HFF-Myc (cell line): ENCODE measurements at places on chromosomes 5 and 9.

GRCh38 chr5:89313804-89314588 lies 431.0 kb upstream of the MEF2C start:
- peak; percentile 97 for DNase-seq

GRCh38 chr5:75886706-75887105 lies 169.5 kb upstream of the POC5 start:
- DNase-seq = no peak

DNA sequence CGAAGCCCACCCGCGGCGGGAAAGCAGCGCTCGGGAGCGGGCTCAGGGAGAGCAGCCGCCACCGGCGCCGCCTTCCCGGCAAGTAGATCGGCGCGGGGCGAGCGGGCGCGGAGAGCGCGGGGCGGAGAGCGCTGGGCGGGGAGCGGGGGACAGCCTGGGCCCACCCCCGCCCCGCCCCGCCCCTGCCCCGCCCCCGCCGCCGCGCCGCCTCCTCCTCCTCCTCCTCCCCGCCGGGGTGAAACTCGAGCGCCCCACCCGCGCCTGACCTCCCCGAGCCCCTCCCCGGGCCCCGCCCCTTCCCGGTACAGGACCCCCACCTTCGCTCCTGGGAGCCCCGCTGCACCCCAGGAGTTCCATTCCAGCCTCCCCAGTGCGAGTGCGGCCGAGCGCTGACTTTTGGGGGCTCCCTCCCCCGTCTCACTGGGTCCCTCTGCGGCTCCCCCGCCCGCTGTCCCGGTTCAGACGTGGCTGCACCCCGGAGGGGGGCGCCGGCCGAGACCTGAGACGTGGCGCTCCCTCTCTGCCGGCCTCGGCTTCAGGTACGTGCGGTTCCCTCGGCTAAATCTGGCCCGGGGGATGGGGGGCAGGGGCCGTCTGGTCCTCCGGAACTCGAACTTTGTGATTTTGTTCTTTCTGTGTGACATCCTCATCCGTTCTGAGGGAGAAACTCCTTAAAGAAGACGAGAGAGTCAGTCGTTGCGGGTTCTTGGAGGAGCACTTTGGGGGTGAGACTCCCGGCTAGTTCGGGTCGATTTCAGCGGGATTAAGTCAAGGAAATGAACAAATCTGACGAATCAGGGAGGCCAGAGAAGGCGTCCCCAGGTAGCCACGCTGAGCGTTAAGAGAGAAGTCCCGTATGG lies at the start of gene SEMA5A:
Gene SEMA5A, minus strand, starts transcription at position 84 of the 860 bp plus-strand sequence. CDS start 166,129 bp downstream, outside the sequence.
- no peak for DNase-seq

GRCh38 chr9:35791297-35791921 lies at the start of gene NPR2:
TSS of gene NPR2 (plus strand) at chr9:35791591. CDS start at chr9:35792409, 818 bp downstream.
- no peak for DNase-seq

GRCh38 chr5:111432883-111433536 lies 79.3 kb downstream of the STARD4 start:
- no peak for DNase-seq

DNA sequence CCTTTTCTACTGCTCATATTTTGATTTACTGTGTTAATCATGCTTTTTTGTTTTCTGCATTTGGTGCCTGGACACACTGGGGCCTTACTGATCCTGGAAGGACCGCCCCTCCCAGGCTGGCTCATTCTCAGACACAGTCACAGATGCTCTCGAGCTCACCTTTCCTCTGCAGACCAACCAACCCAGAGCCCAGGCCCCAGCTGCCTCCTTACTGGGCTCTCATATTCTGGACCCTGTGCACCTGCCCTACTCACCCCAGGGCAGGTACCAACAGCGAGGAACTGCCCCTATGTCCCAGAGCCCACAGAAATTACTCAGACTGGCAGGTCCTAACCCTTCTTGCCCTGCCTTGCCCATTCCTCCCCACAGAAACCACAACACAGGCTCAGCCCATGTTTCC lies 6.6 kb upstream of the OR2V2 start:
- DNase-seq = no peak

GRCh38 chr9:131100445-131100844 lies 4.1 kb downstream of the AIF1L start:
- no peak for DNase-seq

DNA sequence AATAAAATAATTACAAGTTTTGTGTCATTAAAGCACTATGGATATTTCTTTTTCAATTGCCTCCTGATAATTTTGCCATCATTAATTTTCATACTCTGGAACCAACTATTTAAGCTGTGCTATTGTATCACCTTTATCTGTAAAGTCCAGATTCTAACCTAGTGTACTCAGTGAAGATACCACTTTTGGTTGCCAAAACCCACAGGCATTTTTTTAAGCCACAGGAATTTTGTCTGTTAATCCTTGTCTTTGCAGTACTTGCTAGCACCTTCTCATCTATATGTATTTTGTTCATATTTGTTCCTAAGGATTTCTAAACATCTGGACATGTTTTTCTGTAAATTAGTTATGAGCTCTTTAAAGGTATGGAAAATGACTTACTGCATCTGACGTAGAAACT lies 481.4 kb upstream of the DAB2 start:
- peak; percentile 5 for DNase-seq

GRCh38 chr5:140235791-140236551 lies 61.0 kb downstream of the CYSTM1 start:
- no peak for DNase-seq

DNA sequence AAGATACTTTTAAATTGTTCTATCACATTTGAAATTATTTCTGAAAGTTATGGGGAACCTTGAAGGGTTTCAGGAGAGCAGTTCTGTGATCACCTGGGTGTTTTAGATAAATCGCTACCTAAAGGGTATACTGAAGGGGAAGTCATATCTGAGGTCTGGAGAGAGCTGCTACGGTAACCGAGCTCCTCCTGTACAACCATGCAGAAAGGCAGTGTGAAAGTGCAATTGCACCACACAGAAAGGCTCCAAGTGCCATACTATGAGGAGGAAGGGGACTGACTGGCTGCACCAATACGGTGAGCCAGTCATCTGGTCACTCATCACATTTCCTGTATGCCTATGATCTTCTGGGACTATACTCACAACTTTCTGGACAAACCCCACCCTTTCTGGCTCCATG lies 241.4 kb upstream of the SLC24A2 start:
- DNase-seq = no peak

- DNase-seq = no peak
Observed at GRCh38 chr5:77643654-77644370, 5.3 kb upstream of the OTP start.

DNA sequence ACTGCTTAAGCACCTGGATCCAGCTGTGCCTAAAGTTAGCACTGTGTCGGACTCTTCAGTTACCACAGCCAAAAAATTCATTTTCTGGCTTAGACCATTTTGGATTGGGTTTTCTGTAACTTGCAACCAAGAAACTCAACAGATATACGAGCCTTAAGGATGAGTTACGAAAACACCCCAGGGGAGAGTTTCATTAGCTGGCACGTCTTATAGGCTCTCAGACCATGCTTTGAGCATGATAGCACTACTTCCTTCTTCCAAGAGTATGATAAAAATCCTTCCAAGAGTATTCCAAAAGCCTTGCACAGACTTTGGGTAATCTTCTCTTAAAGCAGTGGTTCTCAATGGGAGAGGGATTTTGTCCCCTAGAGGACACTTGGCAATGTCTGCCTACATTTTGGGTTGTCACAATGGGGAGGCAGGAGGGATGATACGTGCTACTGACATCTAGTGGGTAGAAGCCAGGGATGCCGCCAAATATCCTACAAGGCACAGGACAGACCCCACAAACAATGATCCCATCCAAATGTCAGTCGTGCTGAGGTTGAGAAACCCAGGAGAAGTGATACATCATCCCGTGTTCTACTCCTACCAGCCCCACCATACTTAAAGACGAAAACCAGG lies 64.8 kb downstream of the SMIM23 start:
- no peak for DNase-seq

GRCh38 chr5:89255845-89256463 lies 373.0 kb upstream of the MEF2C start:
- peak; percentile 56 for DNase-seq

DNA sequence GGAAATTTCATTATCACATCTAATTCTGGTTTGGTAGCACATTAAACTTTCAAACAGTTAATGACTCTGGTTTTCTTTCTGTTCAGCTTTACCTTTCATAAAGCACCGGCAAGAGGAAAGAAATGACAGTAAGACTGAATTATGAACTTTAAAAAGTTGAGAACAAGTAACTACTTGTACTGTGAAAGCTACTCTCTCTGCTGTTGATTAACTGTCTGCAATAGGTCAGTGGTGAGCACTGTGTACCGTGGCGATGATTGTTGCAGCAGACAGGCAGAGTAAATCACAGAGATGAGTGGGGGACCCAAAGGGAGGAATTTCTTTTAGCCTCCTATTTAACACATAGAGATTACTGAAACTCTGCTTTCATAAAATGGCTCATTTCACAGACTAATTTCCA lies 74.0 kb upstream of the MEF2C start:
- DNase-seq = no peak

- DNase-seq = no peak
Observed at GRCh38 chr5:177545487-177546257, 8.7 kb downstream of the FAM193B start.

DNA sequence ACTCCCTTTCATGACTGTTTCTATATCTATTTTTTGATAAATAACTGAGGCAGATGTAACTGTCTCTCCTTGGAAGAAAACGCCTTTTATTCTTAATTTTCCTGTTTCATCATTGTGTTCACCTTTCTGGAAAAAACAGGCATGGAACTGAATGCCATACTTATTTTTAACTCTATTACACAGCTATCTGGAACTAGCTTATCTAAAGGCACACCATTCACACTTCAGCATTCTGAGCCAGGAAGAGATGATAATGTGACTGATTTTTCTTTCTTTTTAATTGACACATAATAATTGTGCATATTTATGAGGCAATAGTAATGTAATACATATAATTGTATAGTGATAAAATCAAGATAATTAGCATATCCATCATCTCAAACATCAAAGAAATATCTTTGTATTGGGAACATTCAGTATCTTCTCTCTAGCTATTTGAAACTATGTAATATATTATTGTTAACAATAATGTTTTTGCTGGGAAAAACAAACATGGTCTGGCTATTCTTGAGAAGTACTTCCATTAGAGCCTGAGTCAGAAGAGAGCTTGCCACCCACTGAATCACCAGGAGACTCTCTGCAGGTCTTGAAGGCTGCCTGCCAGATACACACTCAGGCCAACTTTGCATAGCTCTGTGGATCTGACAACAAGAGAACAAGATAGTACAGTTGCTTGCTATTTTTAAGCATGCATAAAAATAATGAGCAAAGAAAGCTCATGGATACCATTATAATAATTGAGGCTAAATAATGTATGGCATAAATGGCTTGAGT lies 501.0 kb upstream of the EDIL3 start:
- DNase-seq = no peak

DNA sequence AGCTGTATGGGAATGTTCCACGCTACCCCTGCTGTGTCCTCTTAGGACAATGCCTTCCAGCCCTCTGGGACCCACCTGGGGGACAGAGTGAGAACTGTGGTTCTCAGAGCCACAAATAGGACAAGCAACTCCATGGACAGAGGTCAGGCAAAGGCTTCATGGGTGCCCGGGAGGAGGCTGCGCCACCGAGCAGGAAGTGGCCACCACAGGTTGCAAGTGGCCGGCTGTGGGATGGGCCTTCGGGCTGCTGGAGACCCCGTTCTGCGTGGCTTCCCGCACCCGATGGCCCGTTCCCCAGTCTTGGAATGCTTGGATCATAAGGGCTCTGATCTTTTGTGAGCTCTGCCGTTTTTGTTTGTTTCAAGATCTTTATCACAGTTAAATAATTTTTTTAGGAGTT lies 118.8 kb downstream of the BOD1 start:
- DNase-seq = no peak

GRCh38 chr5:66239034-66239433 lies 94.9 kb downstream of the SREK1 start:
- no peak for DNase-seq

DNA sequence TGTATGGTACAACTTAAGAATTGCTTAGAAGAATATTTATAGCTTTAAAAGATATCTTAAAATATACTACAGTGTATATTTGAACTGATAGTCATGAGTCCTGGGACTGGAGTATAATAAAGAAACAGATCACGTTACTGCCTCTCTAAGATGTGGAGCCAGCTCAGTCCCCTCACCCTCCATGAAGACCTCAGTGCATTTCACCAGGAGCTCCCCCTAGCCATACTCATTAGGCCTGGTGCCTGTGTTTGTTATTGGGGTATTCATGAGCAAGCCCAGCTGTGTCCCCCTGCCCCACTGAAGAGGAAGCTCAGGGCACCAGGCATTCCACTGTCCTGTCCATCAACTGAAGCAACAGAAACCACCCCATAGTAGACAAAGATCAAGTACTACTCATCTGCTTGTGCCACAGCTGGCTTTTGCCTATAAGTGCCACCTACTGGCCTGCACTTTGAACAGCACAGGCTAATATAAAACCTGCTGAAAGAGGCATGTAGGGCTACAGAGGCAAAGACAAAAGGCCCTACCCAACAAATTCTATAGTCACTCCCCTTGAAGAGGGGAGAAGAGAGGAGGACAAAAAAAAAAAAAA lies 850.2 kb upstream of the NUDT12 start:
- no peak for DNase-seq

DNA sequence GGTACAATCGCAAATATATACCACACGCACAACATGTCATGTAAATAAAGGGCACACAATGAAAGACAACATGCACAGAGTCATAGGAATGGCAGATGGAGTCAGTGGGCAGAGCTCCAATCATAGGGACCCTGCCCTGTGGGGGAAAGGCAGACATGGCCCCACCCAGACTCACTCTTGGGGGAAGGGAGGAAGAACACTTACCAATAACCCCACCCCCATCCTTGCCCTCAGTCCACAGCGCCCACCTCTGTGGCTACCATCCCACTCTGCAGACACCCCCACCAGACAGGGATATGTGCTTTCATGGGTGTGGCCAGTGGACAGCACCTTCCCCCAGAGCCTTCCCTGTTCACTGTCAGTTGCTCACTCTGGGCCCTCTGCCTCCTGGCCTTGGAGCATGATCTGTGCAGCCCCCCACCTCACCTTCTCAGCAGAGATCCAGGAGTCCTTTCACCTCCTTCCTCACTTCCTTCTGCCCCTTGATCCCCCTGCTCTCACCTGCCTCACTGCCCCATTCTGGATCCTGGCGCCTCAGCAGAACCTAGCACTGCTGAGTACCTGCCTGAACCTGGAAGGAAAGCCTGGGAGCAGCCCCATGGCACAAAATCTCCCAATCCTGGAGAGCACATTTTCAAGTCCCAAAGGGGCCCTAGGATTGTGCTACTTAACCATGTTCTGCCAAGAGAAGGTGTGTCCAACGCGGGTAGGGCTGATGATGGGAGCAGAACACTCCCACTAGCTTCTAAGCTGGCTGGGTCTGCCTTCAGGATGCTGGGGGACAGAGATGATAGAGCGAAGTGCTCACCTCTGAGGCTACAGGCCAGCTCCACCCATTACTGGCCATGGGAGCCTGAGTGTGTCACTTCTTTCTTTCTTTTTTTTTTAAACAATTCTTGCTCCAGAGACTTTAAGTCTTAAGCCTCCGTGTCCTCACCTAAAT lies 1.5 kb upstream of the PHF19 start:
- DNase-seq = no peak

GRCh38 chr9:38039090-38039906 lies 29.7 kb downstream of the SHB start:
- no peak for DNase-seq
